ENCODE measurements at places on chromosomes 6 and 20. TPM values are rescaled to one million over a fixed set of nuclear protein-coding genes. Genes with fewer than 3 reads are reported as not detected.

PHACTR3 gene
- polyA plus RNA-seq = 10.0 TPM

ABCF1 gene
- 73.6 TPM for polyA plus RNA-seq

APMAP gene
- polyA plus RNA-seq = 100 TPM

CPXM1 gene
- polyA plus RNA-seq = 281 TPM

HS3ST5 gene
- 0.96 TPM for polyA plus RNA-seq

CALHM5 gene
- 3.4 TPM for polyA plus RNA-seq

GGT7 gene
- polyA plus RNA-seq = 35.5 TPM

NFATC2 gene
- 1.7 TPM for polyA plus RNA-seq

TMEM170B gene
- 9.5 TPM for polyA plus RNA-seq

RIMS1 gene
- polyA plus RNA-seq = 2.4 TPM

KCNK5 gene
- 14.1 TPM for polyA plus RNA-seq

CDSN gene
- not detected for polyA plus RNA-seq

GINM1 gene
- 72.9 TPM for polyA plus RNA-seq

MUCL3 gene
- polyA plus RNA-seq = 0.13 TPM

ITPR3 gene
- 8.2 TPM for polyA plus RNA-seq

POU3F2 gene
- 0.10 TPM for polyA plus RNA-seq

MYL9 gene
- polyA plus RNA-seq = 210 TPM

ZBP1 gene
- polyA plus RNA-seq = not detected

PHF3 gene
- 55.3 TPM for polyA plus RNA-seq

ESR1 gene
- polyA plus RNA-seq = 2.0 TPM

ADTRP gene
- 1.7 TPM for polyA plus RNA-seq

SMOC2 gene
- 24.8 TPM for polyA plus RNA-seq

FRS3 gene
- 8.6 TPM for polyA plus RNA-seq

SIRPD gene
- not detected for polyA plus RNA-seq

VGLL2 gene
- polyA plus RNA-seq = not detected

TGM6 gene
- polyA plus RNA-seq = not detected

LAMA4 gene
- polyA plus RNA-seq = 77.4 TPM

TRIM15 gene
- 0.53 TPM for polyA plus RNA-seq

ZNF184 gene
- 15.7 TPM for polyA plus RNA-seq

NNAT gene
- polyA plus RNA-seq = 64.7 TPM

DDO gene
- polyA plus RNA-seq = 1.7 TPM

TRIM10 gene
- 0.44 TPM for polyA plus RNA-seq

PAK5 gene
- polyA plus RNA-seq = 0.52 TPM

LY86 gene
- 1.1 TPM for polyA plus RNA-seq

GCNT2 gene
- polyA plus RNA-seq = 14.6 TPM

PPIL1 gene
- 45.4 TPM for polyA plus RNA-seq

RAD21L1 gene
- polyA plus RNA-seq = not detected

CCR6 gene
- not detected for polyA plus RNA-seq

SLC44A4 gene
- 66.9 TPM for polyA plus RNA-seq

PRSS35 gene
- 28.7 TPM for polyA plus RNA-seq

GSS gene
- polyA plus RNA-seq = 58.0 TPM

TREML1 gene
- polyA plus RNA-seq = 0.85 TPM

WFDC9 gene
- not detected for polyA plus RNA-seq

XPO5 gene
- polyA plus RNA-seq = 60.6 TPM

ACTL10 gene
- polyA plus RNA-seq = 0.50 TPM

HAO1 gene
- polyA plus RNA-seq = not detected

THBS2 gene
- 10.1 TPM for polyA plus RNA-seq

ARMH2 gene
- polyA plus RNA-seq = not detected

NOX3 gene
- polyA plus RNA-seq = 1.2 TPM

TBX18 gene
- polyA plus RNA-seq = 9.1 TPM

SYTL3 gene
- 3.8 TPM for polyA plus RNA-seq

FNDC11 gene
- 1.9 TPM for polyA plus RNA-seq

CRISP3 gene
- 0.26 TPM for polyA plus RNA-seq

GPX5 gene
- not detected for polyA plus RNA-seq

WFDC2 gene
- polyA plus RNA-seq = 205 TPM

WFDC12 gene
- polyA plus RNA-seq = not detected

MOCS1 gene
- 13.7 TPM for polyA plus RNA-seq

FOXO3 gene
- 48.3 TPM for polyA plus RNA-seq
